ENCODE measurements at places on chromosomes 3 and 15. TPM values are rescaled to one million over a fixed set of nuclear protein-coding genes. Genes with fewer than 3 reads are reported as not detected.

The BCL6 gene
- 183 TPM for total RNA-seq

The RBMS3 gene
- total RNA-seq = 22.8 TPM

The PCNP gene
- 186 TPM for total RNA-seq

The KIF23 gene
- 2.3 TPM for total RNA-seq

The CPLX3 gene
- 5.7 TPM for total RNA-seq

The ZMYND10 gene
- 1.9 TPM for total RNA-seq

Data from dorsolateral prefrontal cortex (tissue), 122 donors.